ENCODE measurements at places on chromosomes 4 and X. TPM values are rescaled to one million over a fixed set of nuclear protein-coding genes. Genes with fewer than 3 reads are reported as not detected.

Gene DMRTC1
- total RNA-seq, result not detected

Gene TRIM75
- total RNA-seq, result not detected

Gene TMSB15A
- 64.7 TPM for total RNA-seq

Gene EMCN
- not detected for total RNA-seq

Gene CT55
- total RNA-seq, result not detected

Gene KLB
- not detected for total RNA-seq

Gene SYP
- total RNA-seq, result 0.15 TPM

Gene SEC24D
- 85.6 TPM for total RNA-seq

Gene FMR1NB
- total RNA-seq, result not detected

Gene FAM156A
- 13.4 TPM for total RNA-seq

Gene BRS3
- total RNA-seq, result not detected

Gene NEK1
- 3.7 TPM for total RNA-seq

Gene HERC5
- 0.17 TPM for total RNA-seq

Gene KLHL4
- 0.50 TPM for total RNA-seq

Gene ACE2
- total RNA-seq, result not detected
